NCI-H1092 (cell line): ENCODE measurements at places on chromosomes 16 and 17.

DNA sequence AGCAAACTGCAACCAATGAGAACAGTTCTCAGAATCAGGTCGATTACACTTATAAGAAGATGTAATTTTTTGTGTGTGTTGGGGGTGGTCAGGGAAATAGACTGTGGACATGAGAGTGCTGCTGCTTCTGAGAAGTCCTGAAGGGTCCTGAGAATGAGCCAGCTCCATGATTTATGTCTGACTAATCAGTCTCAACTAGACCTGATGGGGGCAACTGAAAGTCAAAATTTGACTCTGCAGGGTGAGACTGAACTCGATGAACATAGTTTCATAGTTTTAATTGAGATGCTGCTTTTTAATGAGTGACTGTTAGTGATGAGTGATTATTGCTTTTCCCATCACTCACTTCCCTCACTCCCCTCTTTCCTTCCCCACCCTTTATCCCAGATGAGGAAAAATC is 37.3 kb downstream of the SMARCE1 start:
- no peak for DNase-seq

DNA sequence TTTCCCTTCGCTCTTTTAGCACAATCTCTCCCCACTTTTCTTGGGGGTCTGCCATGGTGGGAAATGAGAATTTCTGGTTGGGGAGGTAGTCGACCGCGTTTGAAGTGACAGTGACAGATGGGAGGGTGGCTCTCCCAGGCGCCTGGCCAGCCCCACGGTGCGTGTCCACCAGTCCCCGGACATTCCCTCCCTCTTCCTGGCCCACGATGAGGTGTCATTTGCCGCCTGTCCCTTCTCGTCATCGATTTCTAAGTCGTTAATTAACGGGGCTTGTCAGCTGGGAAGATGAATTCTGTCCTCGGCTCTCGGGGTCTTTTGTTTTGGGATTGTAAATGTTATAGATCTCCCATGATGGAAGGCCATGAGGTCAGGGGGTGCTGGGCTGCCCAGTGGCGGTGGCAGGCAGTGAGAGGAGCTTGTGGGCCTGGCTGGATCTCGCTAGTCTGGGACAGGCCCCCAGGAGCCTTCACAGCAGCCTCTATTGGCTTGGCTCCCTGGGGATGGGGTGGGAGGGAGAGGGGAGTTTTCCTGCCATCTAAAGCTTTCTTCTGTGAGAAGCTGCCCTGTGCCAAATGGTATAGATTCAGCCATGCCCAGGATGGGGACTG is 164.2 kb downstream of the MRM1 start:
- DNase-seq = no peak

DNA sequence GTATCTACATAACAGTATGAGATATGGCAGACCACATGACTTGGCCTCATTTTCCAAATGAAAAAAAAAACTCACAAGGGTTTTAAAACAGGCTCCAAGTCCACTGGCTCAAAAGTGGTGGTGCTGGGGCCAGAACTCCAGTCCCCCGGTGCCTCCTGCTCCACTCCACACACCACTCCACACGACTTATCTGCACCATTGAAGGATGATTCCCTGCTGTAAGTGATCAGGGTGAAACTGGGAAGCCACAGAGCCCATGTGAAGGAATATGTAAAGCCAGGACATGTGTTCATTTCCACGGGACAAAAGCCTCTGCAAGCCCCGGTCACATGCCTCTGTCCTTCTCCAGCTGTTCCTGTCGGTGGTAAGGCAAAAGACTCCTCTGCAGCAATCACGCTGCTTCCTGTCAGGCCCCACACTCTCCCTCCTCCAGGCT is 97.2 kb downstream of the ZNF18 start:
- DNase-seq = no peak

GRCh38 chr17:9912121-9913099 is 7.3 kb upstream of the RCVRN start:
- DNase-seq = no peak

GRCh38 chr16:23729503-23730424 is 16.7 kb upstream of the ERN2 start:
- DNase-seq = no peak

DNA sequence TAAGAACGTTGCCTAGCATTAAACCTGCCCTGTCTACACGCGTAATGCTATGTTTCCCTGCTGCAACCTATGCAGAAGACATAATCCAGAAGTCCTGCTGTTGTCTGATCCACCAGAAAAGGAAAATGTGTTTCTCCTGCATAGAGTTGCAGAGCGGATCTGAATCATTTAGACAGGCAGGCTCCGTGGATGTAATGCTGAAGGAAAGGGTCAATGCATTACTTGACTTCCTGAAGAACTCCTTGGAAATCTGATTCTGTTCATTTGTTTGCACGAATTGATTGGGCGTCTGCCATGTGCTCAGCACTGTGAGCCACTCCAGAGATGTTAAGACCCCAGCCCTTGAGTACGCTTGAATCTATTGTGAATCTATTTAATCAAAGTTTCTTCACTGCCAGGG is 83.4 kb downstream of the FOXL1 start:
- no peak for DNase-seq

DNA sequence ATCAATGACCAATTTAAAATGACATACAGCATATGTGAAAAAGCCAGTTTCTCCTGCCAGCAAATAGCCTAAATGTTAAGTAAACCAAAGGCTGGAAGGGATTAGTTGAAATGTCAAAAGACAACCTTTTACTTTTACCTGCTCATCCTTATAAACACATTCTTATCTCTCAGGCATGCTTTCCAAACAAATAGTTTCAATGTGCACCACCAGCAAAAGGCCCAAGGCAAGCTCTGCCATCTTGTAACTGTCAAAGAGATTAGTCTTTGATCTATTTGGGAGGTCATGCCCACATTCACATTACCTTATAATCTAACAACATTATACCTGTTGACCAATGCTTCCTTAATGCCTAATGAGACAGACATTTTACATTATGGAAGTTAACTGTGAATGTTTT is 132.2 kb upstream of the NACA2 start:
- no peak for DNase-seq
